ENCODE measurements at places on chromosomes 6 and 20.
A peak's percentile ranks its signal among the peaks of the same experiment; 100 is the strongest.

DNA sequence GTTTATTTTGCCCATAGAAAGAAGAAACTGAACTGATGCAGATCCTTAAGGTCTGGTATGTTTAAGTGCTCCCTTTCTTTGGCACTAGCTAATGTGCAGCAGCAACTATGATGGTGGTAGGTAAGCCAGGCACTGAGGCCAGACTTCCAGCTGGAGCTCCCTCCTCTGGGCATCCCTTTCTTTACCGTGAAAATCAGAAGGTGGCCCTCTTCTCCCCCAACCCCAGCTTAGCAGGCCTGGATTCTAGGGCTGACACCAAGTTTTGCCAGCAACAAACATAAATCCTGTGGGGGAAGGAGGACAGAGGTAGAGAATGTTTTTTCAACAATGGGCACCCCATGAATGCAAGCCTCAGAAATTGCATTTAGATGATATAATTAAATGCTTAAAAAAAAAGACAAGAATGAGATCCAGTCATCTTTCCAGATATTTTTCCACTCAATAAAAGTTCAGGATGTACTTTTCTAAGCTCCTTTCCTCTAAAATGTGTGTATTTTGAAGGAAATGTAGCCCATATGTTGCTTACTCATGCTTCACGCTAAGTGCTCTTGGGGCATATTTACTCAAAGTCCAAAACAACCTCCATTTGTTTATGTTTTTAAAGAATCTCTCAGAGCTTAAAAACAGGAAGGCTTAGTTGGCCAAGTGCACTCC lies 123.9 kb upstream of the NXT1 start:
- no peak for DNase-seq

GRCh38 chr6:150528648-150529285 lies 70.9 kb upstream of the PLEKHG1 start:
- DNase-seq, result peak; percentile 61

GRCh38 chr6:154782193-154782592 lies 49.0 kb downstream of the SCAF8 start:
- DNase-seq, result no peak

GRCh38 chr6:7649037-7649810 lies 59.2 kb downstream of the SNRNP48 start:
- no peak for DNase-seq

GRCh38 chr6:142943711-142944123 lies 1.3 kb downstream of the HIVEP2 start:
- peak; percentile 9 for DNase-seq

GRCh38 chr20:49270177-49270576 lies 7.7 kb downstream of the ZNFX1 start:
- DNase-seq, result peak; percentile 36

GRCh38 chr20:54115172-54115854 lies 44.9 kb upstream of the BCAS1 start:
- peak; percentile 25 for DNase-seq

DNA sequence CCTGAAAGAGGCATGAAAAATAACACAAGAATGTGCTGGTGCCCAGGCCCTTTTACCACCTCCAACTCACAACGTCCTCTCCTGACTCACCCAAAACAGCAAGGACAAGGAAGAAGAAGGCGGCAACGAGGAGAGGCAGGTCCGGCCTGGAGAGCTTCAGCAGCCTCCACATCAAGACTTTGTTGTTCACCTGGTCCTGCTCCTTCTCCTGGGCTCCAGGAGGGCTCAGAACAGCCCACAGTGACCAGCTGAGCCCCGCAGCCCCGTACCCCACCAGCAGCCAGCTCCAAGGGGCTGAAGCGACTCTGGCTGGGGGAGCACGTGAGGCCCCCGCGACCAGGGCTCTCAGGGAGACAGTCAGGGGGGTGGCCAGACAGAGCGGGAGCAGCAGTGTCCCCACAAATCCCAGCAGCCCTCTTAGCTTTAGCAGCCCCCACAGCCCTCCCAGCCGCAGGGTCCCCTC lies 857 bp downstream of the TAP2 start:
- DNase-seq, result no peak

GRCh38 chr20:43318755-43319297 lies 129.1 kb upstream of the PTPRT start:
- DNase-seq, result no peak

DNA sequence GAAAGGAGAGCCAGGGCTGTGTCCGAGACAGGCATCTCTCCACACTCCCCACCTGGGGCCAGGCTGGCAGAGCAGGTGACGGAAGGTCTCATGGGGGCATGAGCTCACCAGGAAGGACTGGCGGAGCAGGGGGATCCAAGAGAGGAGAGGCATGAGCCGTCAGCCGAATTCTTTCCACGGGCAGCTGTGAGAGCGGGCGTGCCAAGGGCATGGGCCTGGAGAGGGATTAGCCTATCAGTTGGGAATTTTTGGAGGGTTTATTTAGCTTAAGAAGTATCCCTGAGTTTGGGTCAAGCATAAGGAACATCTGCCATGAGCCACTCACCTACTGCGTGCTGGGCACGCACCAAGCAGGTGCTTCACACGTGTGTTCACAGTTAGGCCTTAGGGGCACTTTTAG lies 60.2 kb upstream of the ZNFX1 start:
- DNase-seq, result no peak

DNA sequence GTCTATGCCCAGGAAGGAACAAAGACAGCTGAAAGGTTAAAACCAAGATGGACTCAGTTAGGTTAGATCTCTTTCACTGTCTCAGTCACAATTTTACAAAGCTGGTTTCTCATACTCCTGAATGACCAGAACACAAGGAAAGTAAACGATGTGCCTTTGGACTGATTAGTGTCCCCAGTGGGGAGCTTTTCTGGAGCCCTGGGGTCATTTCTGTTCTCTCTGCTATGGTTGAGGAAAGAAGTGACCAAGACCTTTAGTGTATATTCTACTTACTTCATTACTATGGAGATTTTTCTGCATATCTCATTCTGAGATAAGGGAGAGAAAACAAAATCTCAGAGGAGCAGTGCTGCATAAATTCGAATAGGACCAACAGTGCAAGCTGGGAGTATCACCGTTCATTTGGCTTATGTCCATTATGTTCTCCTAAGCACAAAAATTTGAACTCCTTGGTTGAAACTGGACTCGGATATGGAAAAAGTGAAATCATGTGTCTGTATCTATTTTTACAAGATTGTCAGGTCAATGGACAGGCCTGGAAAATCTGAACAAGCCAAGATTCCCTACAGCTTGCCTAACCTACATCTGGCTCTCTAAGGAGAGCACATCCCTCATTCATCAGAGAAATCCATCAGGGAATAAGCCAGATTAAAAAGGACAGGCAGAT lies 34.4 kb upstream of the ENPP1 start:
- no peak for DNase-seq

GRCh38 chr6:17311595-17312311 lies 30.6 kb downstream of the RBM24 start:
- peak; percentile 57 for DNase-seq

DNA sequence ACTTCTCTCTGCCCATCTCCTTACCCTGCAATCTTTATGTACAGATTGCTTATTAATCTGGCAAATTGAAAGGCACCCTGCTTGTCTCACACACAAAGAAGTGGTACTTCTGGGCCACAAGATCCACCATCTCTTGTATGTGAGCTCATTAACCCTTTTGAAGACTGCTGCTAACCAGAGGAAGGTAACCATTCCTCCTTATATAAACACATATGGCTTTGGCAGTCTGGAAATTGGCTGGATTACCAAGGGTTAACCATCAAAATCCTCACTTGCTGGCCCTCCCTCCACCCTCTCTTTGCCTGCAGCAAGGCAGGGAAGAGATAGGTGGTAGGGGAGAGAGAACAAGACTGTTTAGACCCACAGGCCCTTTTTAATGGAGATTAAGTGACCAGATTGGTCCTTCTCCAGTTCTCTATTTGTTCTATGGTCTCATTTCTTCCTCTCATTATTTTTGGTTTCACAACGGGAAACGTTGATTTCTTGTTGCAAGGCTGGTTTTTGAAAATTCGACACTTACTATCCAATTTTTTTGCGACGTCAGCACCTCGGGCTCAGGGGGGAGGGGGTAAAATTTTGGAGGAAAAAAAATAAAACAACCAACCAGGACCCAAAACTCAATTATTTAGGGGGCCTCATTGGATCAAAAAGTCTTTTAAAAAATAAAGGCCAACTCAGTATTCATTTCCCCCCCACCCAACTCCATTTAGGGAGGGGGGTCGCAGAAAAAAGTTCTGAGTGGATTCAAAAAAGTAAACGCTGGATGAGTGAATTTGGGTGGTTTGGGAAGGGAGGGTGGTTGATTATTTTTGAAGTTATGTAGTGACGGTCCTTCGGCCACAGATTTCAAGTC lies 859 bp downstream of the PPP1R10 start:
- DNase-seq, result no peak

DNA sequence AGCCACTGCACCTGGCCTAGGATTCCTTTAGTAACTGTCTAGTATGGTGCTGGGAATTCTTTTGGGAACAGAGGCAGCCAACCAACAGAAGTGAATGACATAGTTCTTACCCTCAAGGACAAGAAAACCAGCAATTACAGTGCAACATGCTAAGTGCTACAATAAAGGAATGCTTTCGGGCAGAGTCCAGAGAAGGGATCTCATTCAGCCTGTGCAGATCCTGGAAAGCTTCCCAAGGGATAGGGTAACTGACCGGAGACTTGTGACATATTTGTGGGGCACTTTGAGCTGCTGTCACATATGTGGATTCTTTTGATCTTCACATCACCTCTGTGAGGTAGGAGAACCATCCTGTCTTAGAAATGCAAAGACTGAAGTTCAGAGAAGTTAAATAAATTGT lies 46.8 kb downstream of the C6orf15 start:
- DNase-seq, result peak; percentile 43

GRCh38 chr6:166903500-166903899 lies 52.9 kb downstream of the RNASET2 start:
- no peak for DNase-seq

- DNase-seq, result peak; percentile 93
Observed at GRCh38 chr6:7267466-7268091, 45.4 kb downstream of the SSR1 start.

DNA sequence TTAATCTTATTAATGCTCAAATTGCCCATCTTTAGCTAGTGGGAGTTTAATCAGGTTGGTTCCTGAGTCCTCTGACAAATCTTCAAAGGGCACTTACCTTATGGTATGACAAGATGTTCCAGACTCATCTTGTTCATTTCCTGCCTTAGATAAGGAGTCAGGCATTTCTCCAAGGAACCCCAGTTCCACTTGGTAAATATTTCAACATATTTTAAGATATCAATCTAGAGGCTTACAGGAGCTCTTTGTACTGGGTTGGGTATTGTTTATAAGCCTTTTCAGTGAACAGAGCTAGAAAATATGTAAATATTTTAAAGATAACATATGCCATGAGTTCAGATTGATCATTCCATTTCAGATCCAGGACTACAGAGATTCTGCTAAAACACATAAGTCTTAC lies 159.8 kb downstream of the RCAN2 start:
- no peak for DNase-seq

GRCh38 chr20:20635006-20635405 lies 77.4 kb downstream of the RALGAPA2 start:
- no peak for DNase-seq

DNA sequence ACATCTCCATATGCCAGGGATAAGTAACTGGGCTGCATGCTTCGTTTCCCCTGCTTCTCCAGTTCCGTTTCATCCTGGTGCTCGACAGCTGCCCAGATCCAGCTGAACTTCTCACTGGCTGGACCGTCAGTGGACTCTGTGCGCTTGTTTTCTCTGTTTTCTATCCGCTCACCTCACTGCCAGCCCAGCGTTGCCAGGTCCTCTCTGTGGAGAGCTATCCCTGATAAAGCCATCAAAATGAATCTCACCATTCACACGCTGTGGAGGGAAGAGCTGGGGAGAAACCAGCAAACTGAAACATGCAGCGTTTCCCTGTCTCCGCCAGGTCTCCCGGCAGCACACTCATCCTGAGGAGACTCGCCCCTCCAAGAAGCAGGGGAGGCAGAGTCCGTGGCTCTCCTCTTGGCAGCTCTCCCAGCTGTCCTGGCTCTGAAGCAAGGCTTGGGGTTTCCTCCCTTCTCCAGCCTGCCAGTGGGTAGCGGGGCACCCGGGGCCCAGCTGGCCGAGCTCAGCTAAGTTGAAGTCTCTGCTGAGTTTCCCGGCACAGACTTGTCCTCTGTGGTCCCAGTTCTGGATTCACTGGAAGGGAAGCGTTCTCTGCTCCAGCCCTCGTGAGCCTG lies 160.9 kb downstream of the DTNBP1 start:
- peak; percentile 71 for DNase-seq

DNA sequence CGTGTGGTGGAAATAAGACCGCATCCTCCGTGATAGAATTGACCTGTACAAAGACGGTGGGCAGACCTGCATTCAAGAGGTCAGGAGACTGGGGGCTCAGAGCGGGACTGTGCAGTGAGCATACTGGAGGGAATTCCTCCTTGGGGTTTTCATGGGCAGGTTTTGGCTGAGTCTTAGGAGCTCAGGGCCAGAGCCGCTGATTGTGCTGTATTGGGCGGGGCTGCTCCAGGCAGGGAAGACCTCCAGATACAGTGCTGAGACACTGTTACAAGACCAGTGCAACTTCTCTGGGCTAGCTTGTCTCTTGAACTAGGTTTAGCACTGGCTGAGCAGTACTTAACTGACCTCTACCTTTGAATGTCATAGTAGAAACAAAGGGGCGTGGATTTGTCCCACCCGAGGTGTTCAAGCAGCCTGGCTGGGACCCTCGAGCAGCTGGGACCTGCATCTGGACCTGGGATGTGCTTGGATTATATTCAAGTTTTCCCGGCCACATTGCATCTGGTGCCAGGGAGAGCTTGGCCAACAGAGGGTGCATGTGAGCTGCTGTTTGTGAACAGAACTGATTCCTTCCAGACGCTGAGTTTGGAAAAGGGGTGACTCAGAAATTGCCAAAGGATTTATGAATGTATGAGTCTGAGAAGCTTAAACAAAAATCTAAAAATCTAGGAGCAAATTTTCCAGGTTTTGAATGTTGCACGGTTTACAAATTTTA lies 33.4 kb upstream of the SLC22A1 start:
- peak; percentile 90 for DNase-seq

GRCh38 chr20:17868151-17868550 lies 100.4 kb downstream of the SNX5 start:
- no peak for DNase-seq

DNA sequence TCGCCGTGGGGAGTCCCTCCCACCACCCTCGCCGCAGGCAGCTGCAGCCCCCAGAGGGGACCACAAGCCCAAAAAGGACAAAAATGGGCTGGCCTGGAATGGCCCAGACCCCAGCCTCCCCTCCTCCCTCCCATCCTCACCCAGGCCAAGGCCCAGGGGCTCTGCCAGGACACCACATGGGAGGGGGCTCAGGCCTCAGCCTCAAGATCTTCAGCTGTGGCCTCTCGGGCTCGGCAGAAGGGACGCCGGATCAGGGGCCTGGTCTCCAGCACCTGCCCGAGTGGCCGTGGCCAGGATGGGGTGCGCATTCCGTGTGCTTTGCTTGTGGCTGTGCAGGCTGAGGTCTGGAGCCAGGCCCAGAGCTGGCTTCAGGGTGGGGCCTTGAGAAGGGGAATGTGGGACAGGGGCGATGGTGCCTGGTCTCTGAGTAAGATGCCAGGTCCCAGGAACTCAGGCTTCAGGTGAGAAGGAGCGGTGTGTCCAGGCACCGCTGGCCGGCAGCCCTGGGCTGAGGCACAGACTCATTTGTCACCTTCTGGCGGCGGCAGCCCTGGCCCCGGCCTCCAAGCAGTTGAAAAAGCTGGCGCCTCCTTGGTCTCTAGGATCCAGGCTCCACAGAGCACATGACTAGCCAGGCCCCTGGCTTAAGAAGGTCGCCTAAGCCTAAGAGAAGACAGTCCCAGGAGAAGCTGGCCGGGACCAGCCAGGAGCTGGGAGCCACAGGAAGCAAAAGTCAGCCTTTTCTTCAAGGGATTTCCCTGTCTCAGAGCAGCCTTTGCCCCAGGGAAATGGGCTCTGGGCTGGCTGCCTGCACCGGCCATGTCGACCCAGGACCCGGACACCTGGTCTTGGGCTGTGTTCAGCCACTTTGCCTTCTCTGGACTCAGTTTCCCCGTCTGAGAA lies 35.2 kb upstream of the MRGBP start:
- DNase-seq, result no peak

GRCh38 chr6:108752733-108753590 lies 95.3 kb upstream of the ARMC2 start:
- DNase-seq, result no peak

All from fibroblast of skin of abdomen (primary cell).